Stimulated activated naive CD8-positive, alpha-beta T cell treated with anti-CD3 and anti-CD28 coated beads, Interleukin-15, Interleukin-2, amounts not matched to agents 100 U/mL and 50 U/mL, for 24 hours (primary cell): ENCODE measurements at places on chromosomes 11 and 22.

DNA sequence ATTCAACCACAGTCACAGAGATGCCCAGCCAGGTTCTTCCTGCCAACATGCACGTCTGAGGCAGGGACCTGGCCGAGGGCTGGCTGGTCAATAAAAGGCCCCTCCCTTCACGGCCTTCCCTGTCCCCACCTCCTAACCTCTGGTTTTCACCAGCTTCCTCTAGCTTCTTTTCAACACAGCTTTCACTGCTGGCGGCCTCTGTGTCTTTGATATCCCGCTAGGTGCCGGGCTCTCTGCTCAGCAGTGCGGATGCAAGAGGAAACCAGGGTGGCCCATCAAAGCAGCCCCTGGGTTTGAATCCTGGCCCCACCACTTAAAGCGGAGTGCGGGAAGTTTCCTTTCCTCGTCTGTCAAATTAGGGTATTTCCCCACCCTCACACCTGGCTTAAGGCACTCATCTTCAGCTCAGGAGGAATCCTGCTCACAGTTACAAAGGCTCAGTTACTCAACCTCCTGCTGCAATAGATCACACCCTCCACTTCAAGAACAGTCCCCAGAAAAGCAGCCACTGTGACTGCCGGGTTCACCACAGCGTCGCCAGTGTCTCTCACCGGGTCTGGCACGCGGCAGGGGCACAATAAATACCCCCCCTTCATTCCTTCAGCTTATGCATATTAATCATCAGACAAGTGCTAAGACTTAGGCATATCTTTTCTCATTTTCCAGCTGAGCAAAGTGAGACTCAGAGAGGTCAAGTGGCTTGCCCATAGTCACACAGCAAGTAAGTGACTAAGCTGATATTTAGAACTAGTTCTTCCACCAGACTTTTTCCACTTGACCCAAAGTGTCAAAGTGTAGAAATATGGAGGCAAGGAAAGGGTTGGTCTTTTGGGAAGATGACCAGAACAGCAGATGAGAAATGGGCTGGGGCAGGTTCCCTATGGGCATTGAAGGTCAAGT is 45.7 kb downstream of the TXN2 start:
- peak; percentile 71 for DNase-seq

DNA sequence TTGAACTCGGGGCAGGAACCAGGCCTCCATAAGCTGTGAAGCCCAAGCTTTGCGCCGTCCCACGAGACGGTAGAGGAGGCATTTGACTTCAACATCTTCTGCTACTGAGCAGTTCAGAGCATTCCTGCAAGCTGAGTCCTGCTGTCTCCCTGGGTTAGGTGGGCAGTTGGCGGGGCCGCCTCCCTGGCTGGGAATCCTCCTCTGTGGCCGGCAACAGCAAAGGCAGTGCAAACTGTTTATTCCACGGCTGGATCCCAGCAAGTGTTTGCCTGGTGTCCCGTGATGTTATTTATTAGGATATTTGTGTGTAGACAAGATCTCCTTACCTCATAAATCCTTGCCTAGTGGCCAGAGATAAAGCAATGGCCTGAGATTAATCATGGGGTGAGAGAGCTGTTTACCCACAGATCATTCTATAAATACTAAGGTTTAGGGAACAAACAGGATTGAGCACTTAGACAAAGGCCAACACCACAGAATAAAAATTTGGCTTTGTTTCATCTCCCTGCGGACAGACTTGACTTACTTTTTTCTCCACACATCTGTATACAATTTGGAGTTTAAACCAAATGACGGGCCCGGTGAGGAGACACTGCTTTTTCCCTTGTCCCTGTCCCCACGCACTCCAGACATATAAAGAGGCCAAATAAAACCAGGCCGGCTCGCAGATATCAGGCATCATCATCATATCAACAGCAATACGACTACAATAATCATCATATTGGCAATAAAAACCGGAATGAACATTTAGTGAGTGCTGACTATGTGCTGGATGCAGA is 63.4 kb downstream of the NAT10 start:
- DNase-seq = no peak

DNA sequence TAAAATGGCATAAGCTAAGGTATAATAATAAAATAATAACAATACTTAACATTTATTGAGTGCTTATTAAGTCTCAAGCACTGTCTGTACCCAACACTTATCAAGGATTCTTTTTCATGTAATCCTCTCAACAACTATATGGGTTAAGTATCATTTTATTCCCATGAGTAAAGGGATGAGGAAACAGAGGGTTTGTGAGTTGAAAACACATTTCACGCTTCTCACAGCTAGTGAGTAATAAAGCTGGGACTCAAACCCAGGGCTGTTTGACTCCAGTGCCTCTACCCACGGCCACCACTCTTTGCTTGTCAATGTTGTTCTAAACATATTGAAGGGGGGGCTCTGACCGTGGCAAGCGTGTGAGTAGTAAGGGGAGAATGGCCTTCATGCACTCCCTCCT is 8.7 kb downstream of the CD3E start:
- DNase-seq = no peak

GRCh38 chr11:117750357-117750756 is 46.7 kb downstream of the DSCAML1 start:
- no peak for DNase-seq

- no peak for DNase-seq
Measured at GRCh38 chr22:41831383-41831782, 1.5 kb upstream of the SREBF2 start.

DNA sequence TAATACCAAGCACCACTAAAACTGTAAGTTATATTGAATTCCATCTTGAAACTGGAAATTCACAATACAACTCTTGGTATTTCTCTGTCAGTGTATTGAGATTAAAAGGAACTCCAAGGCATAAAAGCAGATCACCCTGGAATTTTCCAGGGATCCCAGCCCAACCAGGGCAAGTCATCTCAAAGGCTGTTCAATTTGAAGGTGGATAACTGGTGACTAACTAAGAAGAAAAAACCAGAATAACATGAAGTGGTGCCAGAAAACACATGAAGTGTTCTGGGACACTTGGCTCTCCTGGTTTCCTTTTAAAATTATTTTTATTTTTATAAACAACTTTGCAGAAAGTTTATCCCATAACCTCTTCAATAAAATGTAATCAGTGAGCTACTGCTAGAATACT is 7.8 kb upstream of the BMAL1 start:
- DNase-seq = no peak

DNA sequence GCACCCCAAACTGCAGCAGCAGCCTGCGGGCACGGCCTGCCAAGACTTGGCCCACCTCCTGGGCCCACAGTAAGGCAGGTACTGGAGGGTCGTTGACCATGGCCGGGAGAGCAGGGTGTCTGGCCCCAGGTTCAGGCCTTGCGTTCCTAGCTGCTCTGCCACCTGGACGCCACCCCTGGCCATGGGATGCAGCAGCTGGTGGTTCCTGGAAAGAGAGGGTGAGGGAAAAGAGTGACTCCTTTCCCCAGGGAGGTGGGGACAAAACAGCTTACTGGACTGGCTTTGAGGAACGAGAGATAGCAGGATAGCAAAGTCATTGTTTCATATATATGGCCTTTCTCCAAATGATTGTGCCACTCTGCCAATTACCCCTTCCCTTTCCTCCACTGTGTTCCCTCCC is 1.8 kb downstream of the BSCL2 start:
- no peak for DNase-seq

DNA sequence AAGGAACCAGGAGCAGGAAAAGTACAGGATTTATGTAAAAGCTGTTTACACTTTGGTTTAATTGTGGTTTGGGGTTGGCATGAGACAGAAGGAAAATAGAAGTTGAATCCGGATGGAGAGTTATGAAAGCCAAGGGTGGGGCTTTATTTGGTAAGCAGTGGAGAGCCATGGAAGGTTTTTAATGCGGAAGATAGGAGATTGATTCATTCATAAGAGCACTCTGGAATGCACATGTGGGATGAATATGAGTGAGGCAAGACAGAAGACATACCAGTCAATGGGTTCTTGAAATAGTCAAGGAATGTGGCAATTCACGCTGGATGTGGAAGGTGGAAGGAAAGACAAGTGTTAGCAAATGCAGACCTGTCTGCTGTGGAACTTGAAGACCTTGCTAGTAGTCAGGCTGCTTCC is 9.3 kb upstream of the GLB1L3 start:
- DNase-seq = no peak

DNA sequence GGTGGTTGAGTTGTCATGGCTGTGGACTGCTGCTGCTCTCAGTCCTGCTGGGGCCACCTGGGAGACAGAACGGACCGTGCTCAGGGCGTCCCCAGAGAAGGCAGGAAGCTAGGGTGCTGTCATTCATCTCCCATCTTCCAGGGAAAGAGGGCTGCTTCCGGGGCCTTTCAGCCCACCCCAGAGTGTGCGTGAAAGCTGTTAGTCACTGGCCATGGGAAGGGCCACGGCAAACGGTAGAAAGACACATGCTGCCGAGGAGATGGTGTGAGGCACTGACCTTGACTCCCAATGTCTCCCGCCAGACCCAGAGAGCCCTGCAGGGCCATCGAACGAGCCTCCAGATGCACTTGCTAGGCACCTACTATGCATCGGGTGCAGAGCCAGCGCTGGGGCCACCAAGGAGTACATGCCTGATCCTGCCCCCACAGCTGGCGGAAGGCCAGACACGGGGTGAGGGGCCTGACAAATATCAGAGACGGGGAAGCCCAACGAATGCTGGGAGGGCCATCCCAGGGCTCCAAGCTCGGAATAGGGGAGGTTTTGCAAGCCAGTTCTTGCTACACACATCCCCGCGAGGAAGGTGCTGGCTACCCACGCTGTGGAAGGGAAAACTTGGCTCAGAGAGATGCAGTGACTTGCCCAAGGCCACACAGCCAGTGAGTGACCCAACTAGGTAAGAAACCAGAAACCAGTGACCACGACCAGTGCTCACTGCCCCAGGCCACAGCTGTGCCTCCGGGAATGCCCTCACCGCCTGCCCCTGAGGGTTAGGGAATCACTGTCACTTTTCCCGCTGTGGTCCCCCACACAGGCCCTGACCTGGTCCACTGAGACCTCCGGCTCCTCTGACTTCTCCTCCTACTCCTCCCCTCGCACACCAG is 10.1 kb downstream of the RAC2 start:
- DNase-seq = peak; percentile 41

GRCh38 chr11:84465040-84465439 is 1162.1 kb downstream of the DLG2 start:
- DNase-seq = no peak

DNA sequence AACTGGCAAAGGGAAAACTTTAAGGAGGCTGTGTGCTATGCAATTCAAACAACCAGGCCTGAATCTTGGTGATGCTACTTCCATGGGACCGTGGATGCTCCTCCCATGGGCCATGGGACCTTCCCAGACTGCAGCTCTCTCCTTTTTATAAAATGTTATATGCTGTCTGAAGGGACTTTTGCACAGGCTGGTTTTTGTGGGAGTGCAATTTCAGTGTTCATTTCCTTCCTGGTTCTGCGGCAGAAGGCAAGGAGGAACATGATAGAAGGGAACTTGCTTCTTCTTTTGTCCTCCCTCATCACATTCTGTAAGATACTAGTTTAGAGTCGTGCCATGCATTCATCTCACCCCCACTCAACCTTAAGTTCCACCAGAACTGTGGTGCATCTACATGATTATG is 68.9 kb downstream of the C11orf58 start:
- no peak for DNase-seq

DNA sequence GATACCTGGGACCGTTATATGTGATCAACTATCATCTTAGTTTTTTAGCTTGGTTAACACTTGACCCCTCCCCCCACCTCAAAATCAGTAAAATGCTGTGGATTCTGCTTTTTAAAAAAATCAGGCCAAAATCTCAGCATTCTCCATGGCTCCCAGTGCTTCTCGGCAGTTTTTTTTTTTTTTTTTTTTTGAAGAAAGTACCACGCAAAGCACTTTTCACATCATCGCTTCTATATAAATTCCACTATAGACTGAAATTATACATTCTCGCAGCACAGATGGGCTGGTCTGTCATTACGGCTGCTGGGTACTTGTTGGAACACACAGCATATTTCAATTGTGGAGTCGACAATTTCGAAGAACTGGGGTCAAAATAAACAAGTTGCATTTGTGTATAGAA is 67.7 kb upstream of the PPARA start:
- DNase-seq = no peak

DNA sequence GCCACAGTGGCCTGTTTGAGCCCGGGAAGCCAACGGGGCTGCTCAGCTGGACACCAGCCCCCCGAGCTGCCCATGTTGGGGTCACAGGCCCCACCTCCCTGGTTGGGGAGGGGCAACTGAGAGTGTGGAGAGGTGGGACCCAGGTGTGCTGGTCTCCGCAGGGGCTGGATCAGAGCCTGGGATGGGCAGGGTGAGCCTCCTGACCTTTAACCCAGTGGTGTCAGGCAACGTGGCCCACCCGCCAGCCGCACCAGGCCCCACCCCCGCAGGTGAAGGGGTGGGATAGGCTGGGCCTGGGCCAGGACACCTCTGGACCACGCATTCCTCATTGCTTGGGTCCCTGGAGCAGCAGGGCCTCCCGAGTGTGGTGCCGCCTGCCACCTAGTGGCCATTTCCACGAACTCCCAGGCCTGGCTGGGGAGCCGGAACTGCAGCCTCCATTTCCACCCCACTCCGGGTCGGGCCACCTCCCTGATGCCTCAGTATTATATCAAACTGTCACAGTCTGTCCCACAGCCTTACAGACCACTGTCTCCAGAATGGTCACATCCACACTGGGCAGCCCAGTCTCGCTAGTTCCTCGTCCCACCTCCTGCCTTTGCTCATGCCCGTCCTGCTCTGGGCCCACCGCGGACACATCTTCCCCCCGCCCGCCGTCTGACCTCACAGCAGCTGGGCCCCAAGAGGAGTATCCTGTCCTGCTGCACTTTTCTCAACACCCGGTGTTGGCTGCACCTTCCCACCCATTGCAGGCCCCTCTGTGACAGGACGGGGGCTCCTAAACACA is 13.3 kb upstream of the PPP6R3 start:
- peak; percentile 80 for DNase-seq

DNA sequence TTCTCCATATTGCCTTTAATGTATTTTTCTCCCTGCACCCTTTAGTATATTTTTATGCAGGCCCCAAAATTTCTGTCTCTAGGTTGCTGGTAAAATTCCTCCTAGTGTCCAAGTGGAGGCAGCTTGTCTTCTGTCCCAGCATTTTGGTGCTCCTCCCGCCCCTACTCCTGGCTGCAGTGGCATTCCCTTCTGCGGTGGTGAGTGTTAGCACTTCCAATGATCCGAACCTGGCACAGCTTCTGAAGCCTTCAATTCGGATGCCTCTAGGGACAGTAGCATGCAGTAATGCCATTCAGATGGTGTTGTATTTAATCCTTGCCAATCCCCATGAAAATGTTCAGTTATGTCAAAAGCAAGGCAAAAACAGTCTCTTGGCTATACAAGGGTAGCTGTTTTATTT is 5.9 kb downstream of the YWHAH start:
- no peak for DNase-seq

GRCh38 chr11:134742224-134742612 is 330.2 kb upstream of the B3GAT1 start:
- DNase-seq = no peak

GRCh38 chr22:28116219-28116673 is 197.2 kb upstream of the PITPNB start:
- no peak for DNase-seq
